Endothelial cell (in vitro differentiated cells): ENCODE measurements at places on chromosomes 11 and 22.

GRCh38 chr11:134357545-134357839 is 25.7 kb downstream of the GLB1L2 start:
- DNase-seq = no peak

DNA sequence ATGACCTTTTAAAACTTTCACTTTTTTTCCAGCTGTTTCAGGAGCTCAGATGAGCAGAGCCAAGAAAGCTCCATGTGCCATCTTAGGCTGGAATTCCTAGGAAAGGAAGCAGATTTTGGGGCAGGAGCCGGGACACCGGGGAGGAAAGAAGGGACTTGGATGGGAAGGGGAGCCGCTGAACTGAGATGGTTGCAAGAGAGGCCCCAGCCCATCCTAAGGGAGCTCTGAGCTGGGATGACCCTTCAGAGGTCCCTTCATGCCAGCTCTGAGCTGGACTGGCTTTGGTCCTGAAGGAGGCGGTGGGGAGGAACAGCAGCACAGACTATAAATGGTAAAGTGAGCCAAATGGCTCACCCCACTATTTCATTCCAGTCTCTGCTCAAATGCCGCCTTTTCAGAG is 55.2 kb upstream of the SLC22A12 start:
- DNase-seq = no peak

- no peak for DNase-seq
These were observed 67.1 kb downstream of the GGTLC2 start for GRCh38 chr22:22711532-22711913.

DNA sequence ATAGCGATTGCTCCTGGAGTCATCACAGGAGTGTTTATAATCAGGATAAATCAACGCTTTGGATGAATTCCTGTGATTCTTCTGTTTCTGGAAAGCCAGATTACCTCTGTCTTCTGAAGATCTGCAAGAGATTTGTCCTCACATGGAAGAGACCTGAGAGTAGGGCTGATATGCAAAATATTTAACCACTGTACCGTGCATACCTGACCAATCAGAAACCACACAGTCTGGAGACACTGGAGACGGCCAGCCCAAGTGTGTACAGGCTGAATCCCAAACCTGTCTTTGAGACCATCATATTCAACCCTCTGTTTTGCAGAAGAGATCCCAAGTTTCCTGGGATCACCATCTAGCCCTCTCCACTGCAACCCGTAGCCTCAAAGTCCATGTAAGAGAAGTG is 50.4 kb upstream of the WT1 start:
- no peak for DNase-seq

- DNase-seq = no peak
These were observed 47.0 kb upstream of the TIMP3 start for GRCh38 chr22:32754413-32755041.

DNA sequence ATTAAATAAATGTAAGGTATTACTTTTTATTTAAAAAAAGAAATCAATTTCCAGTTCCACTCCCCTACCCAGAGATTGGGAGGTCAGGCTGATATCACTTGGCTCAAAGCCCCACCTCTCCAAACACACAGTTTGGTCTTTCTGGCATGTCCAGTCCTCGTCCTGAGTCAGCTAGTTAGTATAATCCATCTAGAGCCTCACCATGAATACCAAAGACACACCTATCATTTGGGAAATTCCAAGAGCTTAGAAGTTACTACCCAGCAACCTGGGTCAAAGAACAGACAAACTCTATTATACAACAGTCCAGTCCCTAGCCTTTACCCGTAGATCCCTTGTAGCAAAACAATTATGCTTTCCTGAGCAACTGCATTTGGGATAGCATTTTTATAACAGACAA is 9.4 kb downstream of the TREH start:
- no peak for DNase-seq

- DNase-seq = no peak
These were observed 502.9 kb downstream of the BRD1 start for GRCh38 chr22:49324527-49325491.

DNA sequence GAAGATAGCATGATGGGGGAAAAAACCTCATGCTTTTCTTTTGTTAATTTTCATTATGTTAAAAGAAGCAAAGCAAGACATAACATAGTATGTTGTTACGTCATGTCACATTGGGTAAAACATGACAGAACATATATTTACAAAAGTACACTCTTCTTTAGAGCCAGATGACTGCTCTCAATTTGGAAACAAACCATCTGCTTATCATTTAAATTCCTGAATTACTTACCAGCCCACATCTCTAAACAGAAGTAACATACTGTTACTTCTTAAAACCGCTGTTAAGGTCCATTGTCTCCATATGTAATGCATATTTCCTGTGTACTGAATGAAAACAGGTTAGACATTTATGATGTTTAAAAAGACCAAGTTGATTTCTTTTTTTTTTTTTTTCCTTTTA is 100.0 kb downstream of the TMEM135 start:
- DNase-seq = no peak

DNA sequence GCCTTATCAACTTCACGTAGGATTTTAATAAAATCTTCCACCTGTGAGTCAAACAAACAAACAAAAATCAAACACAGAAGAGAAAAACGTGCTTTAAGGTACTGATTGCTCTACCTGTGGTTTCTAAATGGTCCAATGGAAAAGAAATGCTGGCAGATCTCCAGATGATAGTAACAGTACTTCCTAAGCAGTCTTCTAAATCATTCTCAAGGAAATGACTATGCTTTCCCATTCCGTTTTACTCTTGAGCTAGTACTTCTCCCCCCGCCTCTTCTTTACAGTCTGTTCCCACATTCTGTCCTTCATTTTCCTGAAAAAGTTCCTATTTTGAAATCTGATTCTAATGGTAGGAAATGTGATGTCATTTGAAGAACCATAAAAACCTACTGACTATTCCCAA is 25.4 kb downstream of the SAAL1 start:
- no peak for DNase-seq

- no peak for DNase-seq
These were observed 10.6 kb upstream of the AIFM3 start for GRCh38 chr22:20956258-20957101.

- no peak for DNase-seq
These were observed 5.2 kb downstream of the UPB1 start for GRCh38 chr22:24500277-24500820.

- no peak for DNase-seq
These were observed 9.8 kb upstream of the CARD16 start for GRCh38 chr11:105054723-105055493.

GRCh38 chr11:21415606-21416005 is 746.2 kb downstream of the NELL1 start:
- DNase-seq = no peak

- DNase-seq = no peak
These were observed 5.8 kb upstream of the BCL9L start for GRCh38 chr11:118931571-118931970.

DNA sequence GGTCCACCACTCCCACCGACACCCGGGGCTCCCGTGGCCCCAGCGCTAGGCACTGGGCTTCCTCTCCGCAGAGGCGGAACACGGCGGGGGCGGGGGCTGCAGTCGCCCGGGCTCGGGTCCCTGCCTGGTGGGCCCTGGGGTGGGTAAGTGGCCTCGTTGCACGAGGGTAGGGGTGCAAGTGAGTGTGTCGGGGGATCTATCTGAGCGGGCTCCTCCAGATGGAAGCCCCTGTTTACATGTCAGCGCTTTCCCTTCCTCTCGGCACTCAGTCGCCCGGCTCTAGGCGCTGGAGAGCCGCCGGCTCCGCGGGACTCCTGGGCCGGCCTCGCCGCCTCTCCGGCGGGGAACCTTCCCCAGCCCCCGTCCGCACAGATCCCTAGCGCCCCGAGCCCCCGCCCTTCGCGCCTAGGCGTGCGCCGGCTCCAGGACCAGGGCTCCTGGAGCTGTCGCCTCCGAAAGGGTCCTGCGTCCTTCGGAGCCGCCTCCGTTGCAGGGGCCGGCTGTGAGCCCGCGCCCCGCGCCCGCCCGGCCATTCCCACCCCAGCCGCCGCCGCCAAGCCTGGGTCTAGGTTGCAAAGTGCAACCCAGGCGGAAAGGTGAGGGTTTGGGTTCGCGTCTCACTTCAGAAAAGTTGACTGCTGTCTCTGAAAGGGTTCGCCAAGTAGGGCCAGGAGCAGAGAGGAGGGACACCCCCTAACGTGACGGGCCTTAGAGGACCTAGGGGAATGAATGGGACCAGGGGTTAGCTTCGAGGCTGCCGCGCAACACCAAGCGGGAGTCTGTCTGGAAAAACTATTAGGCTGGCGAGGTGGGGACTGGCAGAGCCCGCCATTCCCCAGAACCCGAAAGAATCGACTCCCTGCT is 978 bp downstream of the FLI1 start:
- no peak for DNase-seq

DNA sequence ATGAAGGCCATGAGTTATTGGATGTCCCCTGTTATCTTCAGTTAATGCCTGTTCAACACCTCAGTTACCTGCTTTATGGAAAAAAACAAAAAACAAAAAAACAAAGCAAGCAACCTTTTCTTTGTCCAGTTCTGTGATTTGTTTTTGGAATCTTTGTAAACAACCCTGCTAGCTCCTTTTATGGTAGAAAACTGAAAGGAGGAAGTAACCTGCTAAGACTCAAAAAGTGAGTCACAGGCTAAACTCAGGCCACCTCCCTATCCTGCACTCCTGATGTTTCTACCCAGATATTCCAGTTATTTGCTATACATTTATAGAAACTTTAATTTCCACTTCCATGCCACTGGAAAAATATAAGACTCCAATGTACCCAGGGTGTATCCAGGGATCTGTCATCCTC is 20.6 kb upstream of the TLCD5 start:
- no peak for DNase-seq

DNA sequence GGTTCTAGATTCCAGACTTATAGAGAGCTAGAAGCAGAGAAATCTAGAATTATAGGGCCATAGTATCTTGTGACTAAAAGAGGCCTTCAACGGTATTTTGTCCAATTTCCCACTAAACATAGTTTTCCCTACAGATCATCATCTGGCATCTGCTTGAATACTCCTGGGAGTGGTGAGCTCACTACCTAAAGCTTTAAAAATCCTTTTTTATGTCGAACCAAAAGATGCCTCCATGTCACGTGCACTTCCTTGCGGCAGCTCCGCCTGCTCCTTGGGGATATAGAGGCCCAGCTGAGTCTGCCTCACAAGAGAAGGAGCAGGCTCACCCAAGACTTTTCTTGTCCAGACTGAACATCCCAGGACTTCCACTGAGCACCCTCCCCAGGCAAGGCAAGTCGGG is 4.3 kb upstream of the MB start:
- no peak for DNase-seq

DNA sequence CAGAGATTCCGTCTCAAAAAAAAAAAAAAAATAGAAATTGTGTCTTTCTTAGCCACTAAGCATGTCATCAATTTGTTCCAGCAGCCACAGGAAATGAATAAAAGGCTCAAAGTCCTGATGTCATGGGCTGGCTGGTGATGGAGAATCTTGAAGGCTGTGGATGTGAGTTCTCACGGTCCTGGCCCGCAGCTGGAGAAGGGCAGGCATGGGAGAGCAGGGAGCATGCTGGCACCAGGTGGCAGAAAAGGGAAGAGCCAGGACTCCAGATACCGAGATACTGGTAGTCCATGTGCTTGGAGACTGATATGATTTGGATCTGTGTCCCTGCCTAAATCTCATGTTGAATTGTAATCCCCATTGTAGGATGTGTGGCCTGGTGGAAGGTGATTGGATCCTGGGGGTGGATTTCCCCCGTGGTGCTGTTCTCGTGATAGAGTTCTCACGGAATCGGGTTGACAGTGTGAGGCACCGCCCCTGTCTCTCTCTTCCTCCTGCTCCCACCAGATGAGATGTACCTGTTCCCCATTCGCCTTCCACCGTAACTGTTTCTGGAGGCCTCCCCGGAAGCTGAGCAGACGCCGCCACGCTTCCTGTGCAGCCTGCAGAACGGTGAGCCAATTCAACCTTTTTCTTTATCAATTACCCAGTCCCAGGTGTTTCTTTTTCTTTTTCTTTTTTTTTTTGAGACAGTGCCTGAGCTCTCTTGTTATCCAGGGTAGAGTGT is 18.1 kb downstream of the MRGPRD start:
- no peak for DNase-seq

- no peak for DNase-seq
These were observed 8.9 kb downstream of the HPS4 start for GRCh38 chr22:26474682-26475081.
